Endodermal cell (in vitro differentiated cells): ENCODE measurements at places on chromosomes 16 and 17.

- DNase-seq: no peak
Measured at GRCh38 chr17:29726715-29727252, 104.1 kb upstream of the CORO6 start.

- peak; percentile 71 for DNase-seq
Measured at GRCh38 chr17:66580184-66580955, 254.5 kb upstream of the CACNG5 start.

- DNase-seq: peak; percentile 20
Measured at GRCh38 chr16:72836181-72836580, 211.7 kb downstream of the ZFHX3 start.

DNA sequence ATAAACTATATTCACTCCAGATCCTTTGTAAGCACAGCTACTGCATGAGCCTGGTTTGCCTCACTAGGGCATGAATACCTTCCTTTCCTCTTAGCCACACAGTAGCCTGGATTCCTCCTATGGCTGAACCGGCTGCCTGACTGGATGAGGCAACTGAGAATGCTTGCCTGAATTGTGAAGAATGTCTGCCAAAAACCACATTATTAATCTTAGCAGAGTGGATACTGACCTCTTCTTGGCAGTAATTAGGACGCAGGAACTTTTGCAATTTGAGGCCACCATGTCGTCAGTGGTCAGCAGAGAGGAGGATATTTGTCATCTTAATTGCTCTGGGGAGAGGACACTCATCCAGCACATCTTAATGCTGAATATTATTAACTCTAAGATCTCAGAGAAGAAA, 651.8 kb upstream of the GOT2 start:
- no peak for DNase-seq
